ENCODE measurements at places on chromosomes 2 and 18.

- no peak for DNase-seq
These were observed 258.3 kb downstream of the SETBP1 start for GRCh38 chr18:44938720-44939665.

DNA sequence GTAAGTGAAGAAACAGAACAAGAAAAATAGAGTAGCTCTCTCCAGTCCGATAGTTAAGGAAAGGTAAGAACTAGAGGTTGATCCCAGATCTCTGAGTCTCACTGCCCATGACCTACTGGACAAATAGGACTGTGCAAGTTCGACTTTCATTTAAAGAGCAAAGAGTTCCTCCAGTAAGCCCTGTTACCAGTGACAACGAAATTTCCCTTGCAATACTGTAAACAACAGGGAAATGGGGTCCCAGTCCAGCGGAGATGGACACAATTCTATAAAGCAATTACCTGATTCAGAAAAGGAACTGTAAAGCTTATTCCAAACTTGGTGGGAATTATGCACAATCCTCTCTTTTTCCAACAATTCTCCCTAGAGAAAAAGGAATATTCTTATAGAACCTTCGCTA lies 65.9 kb downstream of the XDH start:
- no peak for DNase-seq

DNA sequence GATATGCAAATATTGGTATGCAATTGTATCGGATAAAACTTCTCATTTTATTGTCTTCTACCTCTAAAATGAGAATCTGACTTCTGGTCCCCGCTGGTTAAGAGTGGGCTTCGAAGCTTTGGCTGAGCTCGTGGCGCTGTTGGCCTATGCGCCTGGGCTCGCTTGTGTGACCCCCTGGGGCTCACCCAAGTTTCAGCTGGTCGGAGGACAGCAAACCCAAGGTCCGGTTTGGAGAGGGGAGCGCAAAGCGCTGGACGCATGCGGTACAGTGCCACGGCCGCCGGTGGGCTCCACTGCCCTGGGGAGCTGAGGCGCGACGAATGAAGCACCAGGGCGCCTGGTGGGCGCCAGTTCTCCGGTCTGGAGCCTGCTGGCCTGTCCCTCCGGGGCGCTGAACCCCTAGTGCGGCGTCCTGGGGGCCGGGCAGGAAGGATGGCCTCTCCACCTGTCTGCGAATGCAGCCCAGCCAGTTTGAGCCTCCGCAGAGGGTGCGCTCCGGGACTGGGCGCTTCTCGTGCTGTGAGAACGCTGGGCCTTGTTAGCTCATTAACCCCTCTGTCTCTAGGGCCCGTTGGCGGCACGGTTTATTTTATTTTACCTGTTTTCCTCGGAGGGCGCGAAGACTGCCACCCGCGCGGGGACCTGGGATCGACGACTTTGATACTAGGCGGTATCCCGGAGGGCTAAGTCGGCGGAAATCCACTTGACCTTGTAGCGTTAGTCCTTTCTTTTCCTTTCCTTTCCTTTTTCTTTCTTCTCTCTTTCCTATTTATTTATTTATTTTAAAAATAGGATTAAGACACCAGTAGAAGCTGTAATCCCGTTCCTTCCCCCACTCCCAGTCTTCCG lies 10.4 kb downstream of the MEIS1 start:
- no peak for DNase-seq

DNA sequence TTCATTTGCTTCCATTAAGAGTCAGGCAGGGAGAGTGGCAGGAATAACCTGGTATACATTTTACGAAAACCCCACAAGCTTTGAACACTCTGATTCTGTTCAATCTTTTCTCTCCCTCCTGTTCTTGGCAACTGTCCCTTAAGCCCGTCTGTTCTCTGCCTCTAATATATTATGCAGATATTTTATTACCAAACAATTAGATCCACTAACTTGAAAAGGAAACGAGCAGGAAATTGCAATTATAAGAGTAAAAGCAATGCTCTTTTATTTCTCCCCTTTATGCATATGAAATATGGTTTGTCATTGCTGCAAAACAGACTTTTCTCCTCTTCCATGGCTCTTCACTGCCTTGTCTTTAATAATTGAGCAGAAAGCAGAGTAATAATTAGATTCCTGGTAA lies 149.1 kb upstream of the CELF4 start:
- no peak for DNase-seq

DNA sequence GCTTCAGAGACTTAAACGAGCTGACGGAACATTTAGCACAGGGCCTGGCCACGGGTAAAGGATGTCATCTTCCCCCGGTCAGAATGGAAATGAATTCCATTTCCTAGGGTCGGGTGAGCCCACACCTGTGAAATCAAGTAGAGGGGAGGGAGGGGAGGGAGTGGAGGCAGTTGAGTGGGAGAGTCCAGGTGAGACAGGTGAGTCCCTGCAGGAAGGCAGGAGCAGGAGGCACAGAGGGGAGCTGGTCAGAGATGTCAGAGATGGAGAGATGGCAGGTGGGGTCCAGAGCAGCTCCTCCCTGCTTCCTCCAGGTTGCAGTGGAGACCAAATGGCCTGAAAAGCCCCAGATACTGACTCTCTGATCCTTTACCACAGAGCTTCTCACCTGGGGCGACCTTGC lies 55.2 kb downstream of the SH3BP4 start:
- no peak for DNase-seq
